ENCODE measurements at places on chromosomes 5 and 9.

- DNase-seq: no peak
Measured at GRCh38 chr9:137267933-137268355, 9.6 kb upstream of the TOR4A start.

GRCh38 chr5:96336351-96336985 lies 96.6 kb downstream of the PCSK1 start:
- peak; percentile 45 for DNase-seq

- no peak for DNase-seq
Measured at GRCh38 chr9:130347931-130348330, 82.4 kb downstream of the HMCN2 start.

- no peak for DNase-seq
Measured at GRCh38 chr9:137907776-137908175, 30.2 kb downstream of the CACNA1B start.

GRCh38 chr9:120690372-120690771 lies 23.9 kb downstream of the MEGF9 start:
- no peak for DNase-seq

DNA sequence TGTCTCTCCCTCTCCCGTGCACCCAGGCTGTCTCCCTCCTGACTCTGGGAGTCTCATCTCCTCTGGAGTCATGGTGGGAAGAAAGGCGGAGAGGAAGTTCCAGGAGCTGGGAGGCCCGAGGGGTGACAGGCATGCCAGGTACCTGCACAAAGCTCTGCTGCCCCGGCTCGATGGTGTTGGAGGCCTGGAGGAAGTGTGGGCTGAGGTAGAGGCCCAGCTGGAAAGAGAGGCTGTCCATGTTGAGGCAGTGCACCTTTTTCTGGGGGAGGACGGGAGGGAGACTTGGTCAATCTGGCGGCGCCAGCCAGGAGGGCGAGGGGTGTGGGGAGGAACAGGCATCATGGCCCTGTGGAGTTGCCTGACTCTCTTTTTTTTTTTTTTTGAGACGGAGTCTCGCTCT lies 15.9 kb downstream of the FPGS start:
- no peak for DNase-seq

GRCh38 chr5:153744751-153745150 lies 254.3 kb downstream of the GRIA1 start:
- no peak for DNase-seq

DNA sequence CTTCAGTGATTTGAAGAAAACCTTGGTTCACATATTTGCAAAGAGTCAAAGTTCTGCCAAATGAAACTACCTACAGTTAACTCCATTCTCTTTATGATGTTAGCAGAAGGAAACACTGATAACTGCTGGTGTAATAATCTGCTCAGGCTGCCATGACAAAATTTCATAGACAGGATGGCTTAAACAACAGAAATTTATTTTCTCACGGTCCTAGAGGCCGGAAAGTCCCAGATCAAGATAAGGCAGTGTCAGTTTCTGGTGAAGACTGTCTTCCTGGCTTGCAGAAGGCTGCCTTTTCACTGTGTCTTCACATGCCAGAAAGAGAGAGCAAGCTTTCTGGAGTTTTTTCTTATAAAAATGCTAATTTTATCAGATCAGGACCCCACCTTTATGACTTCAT lies 102.4 kb upstream of the PARP8 start:
- peak; percentile 59 for DNase-seq

DNA sequence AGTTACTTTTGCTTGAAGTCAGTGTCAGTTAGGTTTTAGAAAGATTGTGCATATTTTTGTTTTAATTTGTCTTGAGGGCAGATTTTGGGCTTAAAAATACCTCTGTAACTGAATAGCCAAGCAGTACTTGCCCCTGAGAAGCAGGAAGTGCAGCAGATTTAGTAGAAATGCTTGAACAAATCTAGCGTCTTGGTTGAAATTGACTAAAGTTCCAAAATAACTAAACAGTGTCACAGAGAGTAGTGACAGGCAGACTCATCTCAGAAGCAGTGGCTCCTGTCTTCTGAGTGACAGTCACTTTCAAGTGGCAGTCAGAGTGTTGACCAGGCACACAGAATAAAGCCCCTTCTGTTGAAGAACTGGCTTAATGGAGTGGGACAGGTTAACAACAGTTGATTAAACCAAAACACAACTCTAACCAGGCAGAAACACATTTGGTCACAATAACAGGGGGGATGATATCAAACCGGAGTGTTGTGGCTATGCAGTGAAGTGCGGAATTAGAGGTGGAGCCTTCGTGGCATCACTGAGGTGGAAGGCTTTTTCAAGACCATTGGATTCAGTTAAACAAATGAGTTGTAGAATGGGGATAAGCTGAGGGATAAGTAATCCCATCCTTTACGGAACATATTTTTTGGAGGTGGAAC lies 29.1 kb downstream of the TRIO start:
- DNase-seq: no peak

- no peak for DNase-seq
Measured at GRCh38 chr5:156513123-156513815, 186.3 kb downstream of the SGCD start.

DNA sequence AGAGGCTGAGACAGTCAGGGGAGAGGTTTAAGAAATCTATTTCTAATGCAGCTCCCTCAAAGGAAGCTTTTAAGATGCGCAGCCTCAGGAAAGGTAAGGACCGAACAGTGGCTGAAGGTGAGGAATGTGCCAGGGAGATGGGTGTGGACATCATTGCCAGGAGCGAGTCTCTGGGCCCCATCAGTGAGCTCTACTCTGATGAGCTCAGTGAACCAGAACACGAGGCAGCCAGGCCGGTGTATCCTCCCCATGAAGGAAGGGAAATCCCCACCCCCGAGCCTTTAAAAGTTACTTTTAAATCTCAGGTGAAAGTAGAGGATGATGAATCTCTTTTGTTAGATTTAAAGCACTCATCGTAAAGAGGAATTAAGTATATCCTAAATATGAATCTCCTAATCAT lies 8.2 kb downstream of the CAVIN4 start:
- DNase-seq: no peak

DNA sequence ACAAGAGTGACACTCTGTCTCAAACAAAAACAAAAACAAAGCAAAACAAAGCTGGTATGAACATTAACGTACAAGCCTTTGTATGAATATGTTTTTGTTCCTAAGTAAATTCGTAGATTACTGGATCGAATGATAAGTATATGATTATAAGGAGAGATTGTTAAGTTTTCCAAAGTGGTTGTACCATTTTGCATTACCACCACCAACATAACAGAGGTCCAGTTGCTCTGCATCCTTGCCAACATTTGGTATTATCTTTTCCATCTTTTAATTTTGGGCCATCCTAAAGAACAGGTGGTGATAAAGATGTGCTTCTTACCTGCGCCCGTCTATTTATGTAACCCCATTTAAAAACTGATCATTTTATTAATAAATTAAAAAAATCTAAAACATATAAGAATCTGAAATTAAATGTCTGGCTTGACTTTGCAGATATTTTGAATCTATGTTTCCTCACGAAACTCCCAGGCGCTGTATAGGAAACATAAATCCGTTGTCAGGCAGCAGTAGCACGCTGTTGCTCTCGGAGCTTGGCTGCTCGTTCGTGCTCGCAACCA lies 593 bp upstream of the NAA35 start:
- no peak for DNase-seq

DNA sequence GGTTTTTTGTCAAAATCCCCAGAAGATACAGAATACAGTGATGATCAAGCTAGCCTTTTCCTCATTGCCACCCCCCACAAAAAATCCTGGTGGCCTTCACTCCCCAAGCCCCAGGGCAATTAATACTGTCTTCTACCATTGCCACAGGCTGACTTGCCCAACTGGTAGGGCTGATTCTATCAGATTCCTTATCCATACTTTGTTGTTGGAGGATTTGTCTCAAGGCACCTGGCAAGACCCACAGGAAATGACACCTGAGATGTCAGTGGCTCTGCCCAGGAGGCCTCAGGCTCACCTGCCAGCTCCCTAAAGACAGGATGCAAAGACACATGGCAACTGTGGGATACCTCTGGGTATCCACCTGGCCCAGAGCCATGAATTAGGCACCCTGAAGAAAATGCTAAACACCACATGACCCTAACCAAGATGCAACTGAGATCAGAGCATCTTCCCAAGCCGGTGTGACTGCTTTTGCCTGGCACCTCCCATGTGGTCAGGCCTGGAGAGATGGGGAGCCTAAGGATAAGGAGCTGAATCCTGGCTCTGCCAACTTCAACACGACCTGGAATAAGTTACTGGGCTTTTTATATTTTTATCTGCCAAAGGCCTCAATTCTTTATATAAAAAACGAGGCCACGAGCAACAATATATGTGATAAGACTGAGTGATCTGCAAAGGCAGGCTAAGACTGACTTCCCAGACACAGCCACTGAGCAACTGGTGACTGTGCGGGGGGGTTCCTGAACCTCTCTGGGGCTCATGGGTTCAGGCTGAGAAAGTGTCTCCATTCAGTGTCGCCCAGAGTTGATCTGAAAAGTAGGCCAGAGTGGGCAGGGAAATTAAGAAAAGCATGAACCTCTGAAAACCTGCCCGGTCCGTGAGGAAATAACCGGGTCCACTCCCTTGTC lies 944 bp downstream of the ATOX1 start:
- DNase-seq: no peak

GRCh38 chr9:83342006-83342405 lies 196.2 kb downstream of the FRMD3 start:
- DNase-seq: no peak

DNA sequence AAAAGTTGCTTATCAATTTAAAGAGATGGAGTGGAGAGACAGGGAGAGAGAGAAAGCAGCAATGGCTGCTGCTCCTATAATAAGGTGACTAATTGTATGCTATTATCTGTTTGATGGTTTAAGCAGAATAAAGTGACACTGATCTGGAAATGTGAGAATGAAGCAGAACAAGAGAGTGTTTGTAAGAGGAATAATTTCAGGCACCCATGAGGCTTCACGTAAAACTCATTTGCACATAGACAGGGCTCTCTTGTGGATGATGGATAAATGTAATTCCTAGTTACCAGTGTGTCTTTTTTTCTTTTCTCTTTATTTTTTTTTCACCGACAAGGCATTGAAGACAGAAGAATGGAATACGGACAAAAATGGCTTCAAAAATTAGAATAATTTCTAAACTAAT lies 228.8 kb upstream of the TYRP1 start:
- no peak for DNase-seq

DNA sequence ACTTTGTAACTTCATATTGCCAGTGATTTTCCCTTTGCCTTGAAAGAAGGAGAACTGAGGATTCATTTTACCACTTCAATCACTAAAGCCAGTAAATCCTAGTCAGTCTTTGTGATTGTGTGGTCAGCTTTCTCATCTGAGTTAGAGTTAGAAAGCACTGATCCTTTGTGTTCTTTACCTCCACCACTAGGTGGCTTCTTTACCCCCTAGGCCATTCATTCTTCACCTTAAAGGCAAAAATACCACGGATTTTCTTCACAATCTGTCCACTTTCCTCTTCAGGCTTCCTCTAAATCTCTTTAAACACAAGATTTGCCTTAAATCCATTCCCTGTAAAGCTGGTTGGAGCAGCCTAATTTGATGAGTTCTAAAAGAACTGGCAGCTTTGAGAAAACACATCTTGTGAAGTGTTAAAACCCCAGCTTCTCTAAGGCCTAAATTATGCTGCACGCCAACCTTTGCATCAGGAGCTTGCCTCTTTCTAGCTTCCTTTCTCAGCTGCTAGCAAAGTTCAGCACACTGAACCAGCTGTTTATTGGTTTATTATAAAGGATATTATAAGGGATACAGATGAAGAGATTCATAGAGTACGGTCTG lies 20.4 kb downstream of the BDP1 start:
- no peak for DNase-seq

DNA sequence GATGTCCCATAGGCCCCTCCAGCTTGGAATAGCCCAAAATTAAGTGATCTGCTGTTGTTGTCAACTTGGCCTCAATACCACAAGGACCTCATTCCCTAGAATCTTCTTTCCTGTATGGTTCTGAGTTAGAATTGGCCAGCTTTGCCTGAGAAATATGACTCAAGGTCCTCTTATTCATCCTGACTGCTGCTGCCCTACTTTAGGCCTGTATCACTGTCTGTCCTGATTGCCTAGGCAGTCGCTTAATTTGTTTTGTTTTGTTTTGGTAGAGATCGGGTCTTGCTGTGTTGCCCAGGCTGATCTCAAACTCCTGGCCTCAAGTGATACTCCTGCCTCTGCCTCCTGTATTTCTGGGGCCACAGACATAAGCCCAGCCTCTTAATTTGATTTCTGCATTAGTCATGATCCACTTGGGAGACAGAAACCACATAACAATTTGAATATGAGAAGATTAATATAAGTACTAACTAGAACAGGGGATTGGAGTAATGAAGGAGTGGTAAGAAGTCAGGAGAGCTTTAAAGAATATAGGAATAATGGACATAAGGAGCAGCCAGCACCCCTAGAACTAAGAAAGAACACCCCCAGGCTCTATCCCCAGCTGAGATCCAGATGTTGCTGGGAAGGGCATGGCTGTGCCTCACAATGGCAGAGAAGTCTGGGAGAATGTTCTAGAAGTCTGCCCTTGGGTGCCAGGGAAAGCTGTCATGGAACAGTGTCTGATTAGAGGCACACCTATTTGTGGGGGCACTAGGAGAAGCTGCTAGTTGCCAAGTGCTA lies 4.6 kb downstream of the TEX53 start:
- DNase-seq: no peak

Data from T-helper 2 cell treated with Interferon-gamma antibody and Interleukin-4, amounts not matched to agents 5 μg/mL and 100 μg/mL, for 36 hours (primary cell).